ENCODE measurements at places on chromosomes 5 and 9. TPM values are rescaled to one million over a fixed set of nuclear protein-coding genes. Genes with fewer than 3 reads are reported as not detected.
A peak's percentile ranks its signal among the peaks of the same experiment; 100 is the strongest.

NR2F1-AS1 gene
- total RNA-seq, result 5.3 TPM

PSD2 gene
- not detected for total RNA-seq

FGF1 gene
- not detected for total RNA-seq

SLC23A1 gene
- 0.66 TPM for total RNA-seq

GALNT12 gene
- 53.1 TPM for total RNA-seq

FIBCD1 gene
- 0.78 TPM for total RNA-seq

ANKRD31 gene
- 0.78 TPM for total RNA-seq

- H3K4me1 ChIP-seq, result peaks cover 82% of the 10 kb centered on the region
- peak overlapping the region; percentile 82 for H3K27ac ChIP-seq
- no peak overlapping the region for H3K4me3 ChIP-seq
- H3K36me3 ChIP-seq, result no peaks in the 10 kb centered on the region
Measured at GRCh38 chr9:89622933-89623861, 18.4 kb downstream of the GADD45G start.

DNA sequence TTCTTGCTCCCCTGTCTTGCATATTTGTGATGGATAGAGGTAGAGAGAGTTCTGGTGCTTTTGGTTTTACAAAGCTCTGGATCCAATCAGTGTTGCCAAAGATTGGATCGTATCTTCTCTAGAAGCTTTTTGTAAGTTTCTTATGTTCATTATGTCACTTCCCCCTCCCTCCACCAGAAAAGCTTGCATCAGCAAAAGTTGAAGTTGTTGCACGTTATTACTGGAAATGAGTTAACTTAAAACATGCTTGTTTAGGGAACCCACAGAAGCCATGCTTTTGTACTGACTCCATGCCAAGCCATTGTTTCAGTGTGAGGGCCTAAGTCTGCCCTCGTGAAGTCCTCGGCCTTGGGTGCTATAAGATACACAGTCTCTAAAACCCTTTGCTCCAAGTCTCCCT lies 186.5 kb downstream of the ERCC6L2 start:
- H3K27me3 ChIP-seq, result no peaks in the 10 kb centered on the region
- no peak overlapping the region for H3K4me3 ChIP-seq
- no peaks in the 10 kb centered on the region for H3K4me1 ChIP-seq
- no peaks in the 10 kb centered on the region for H3K36me3 ChIP-seq
- no peak for DNase-seq

- H3K4me3 ChIP-seq, result no peak overlapping the region
- no peaks in the 10 kb centered on the region for H3K27me3 ChIP-seq
- peak; percentile 17 for DNase-seq
- H3K4me1 ChIP-seq, result peaks cover 47% of the 10 kb centered on the region
Measured at GRCh38 chr5:61732369-61732768, 400.3 kb downstream of the ZSWIM6 start.

GRCh38 chr5:373710-374602 lies 52.4 kb downstream of the AHRR start:
- H3K4me3 ChIP-seq, result no peak overlapping the region
- no peaks in the 10 kb centered on the region for H3K36me3 ChIP-seq
- DNase-seq, result no peak
- H3K4me1 ChIP-seq, result peaks cover 13% of the 10 kb centered on the region

DNA sequence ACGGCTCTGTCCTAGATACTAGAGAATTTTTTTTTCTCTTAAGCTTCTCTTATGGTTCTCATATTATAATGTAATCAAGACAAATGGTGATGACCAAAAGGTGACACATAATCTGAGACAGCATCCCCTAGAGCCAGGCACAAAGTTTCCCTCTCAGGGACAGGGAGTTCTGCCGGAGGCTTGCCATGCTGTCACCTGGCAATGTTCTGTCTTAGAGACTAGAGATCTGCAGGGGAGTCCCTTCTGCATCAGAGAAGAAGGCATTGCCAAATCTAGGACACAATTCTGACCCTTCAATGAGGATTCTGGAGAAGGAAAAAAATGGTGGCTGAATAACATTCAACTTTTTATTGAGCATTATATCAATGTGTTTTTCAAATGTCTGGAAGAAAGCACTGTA lies 261.2 kb upstream of the TRPC7 start:
- H3K36me3 ChIP-seq, result no peaks in the 10 kb centered on the region
- no peaks in the 10 kb centered on the region for H3K27me3 ChIP-seq
- no peak overlapping the region for H3K4me3 ChIP-seq

GRCh38 chr5:117065161-117065560 lies 490.5 kb upstream of the SEMA6A start:
- DNase-seq, result no peak
- H3K36me3 ChIP-seq, result no peaks in the 10 kb centered on the region
- H3K4me1 ChIP-seq, result no peaks in the 10 kb centered on the region
- H3K27ac ChIP-seq, result no peak overlapping the region
- no peak overlapping the region for H3K4me3 ChIP-seq

DNA sequence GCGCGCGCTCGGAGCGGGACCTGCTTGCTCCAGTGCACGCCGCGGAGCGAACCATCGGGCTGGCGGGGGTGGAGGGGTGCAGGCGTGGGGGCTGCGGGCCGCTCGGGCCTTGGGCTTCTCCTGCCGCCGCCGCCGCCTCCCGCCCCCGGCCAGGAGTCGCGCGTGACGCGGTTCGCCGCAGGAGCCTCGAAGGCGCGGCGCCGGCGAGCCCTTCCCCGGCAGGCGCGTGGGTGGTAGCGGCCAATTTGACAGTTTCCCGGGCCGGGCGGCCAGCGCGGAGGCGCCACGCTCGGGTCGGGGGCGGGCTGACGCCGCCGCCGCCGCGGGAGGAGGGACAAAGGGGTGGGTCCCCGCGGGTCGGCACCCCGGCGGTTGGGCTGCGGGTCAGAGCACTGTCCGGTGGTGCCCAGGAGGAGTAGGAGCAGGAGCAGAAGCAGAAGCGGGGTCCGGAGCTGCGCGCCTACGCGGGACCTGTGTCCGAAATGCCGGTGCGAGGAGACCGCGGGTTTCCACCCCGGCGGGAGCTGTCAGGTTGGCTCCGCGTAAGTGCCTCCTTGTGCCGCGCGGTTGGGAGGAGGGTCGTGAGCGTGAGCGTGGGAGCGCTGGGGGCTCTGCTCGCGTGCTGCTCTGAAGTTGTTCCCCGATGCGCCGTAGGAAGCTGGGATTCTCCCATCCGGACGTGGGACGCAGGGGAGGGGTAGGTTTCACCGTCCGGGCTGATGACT lies at the start of gene TJP2:
Gene TJP2 (plus strand): TSS at position 387 of the 725 bp plus-strand sequence. CDS start 96 bp downstream, at position 483.
- peak; percentile 65 for DNase-seq
- no peaks in the 10 kb centered on the region for H3K36me3 ChIP-seq
- H3K4me3 ChIP-seq, result peak within 1 kb of the TSS; percentile 10

GRCh38 chr5:11851416-11851815 lies 52.8 kb downstream of the CTNND2 start:
- H3K4me3 ChIP-seq, result no peak overlapping the region
- H3K36me3 ChIP-seq, result no peaks in the 10 kb centered on the region

GRCh38 chr5:37283214-37283820 lies 34.1 kb upstream of the CPLANE1 start:
- no peak for DNase-seq
- no peaks in the 10 kb centered on the region for H3K4me1 ChIP-seq
- no peaks in the 10 kb centered on the region for H3K36me3 ChIP-seq

DNA sequence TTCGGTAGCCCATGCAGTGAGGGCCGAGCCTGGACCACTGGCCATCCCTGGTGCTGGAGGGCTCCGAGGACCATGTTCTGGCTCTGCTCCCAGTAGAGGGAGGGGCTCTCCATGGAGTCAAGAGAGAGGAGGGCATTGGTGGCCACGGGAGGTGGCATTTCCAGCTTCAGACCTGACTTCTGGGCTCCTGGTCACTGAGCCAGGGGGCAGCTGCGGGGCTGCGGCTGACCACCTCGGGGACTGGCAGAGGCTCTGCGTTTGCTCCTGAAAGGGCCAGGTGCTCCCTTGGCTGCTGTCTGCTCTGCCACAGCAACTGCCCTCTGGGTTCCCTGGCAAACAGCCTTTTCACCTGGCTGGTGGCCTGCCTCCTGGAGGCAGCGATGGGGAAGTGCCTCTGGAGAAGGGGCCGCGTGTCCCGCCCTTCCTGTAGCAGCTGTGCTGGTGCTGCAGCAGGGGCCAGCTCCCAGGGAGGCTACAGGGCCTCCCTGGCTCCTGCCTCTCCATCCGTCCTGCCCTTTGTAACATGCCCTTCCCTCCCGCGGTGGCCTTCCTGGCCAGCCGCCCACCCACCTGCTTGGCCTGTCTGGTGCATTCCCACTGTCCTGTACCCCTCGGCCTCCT lies 144.6 kb downstream of the CACNA1B start:
- DNase-seq, result peak; percentile 48
- no peaks in the 10 kb centered on the region for H3K36me3 ChIP-seq
- H3K27ac ChIP-seq, result no peak overlapping the region
- peaks cover 8% of the 10 kb centered on the region for H3K27me3 ChIP-seq
- H3K4me1 ChIP-seq, result peaks cover 14% of the 10 kb centered on the region

GRCh38 chr5:171226096-171226754 lies 82.8 kb upstream of the TLX3 start:
- no peaks in the 10 kb centered on the region for H3K36me3 ChIP-seq
- H3K4me1 ChIP-seq, result no peaks in the 10 kb centered on the region
- H3K4me3 ChIP-seq, result no peak overlapping the region
- DNase-seq, result no peak
- H3K27me3 ChIP-seq, result no peaks in the 10 kb centered on the region

- no peak for DNase-seq
- H3K4me1 ChIP-seq, result no peaks in the 10 kb centered on the region
- no peaks in the 10 kb centered on the region for H3K27me3 ChIP-seq
- no peaks in the 10 kb centered on the region for H3K36me3 ChIP-seq
- no peak overlapping the region for H3K4me3 ChIP-seq
Measured at GRCh38 chr5:142671266-142671665, 14.6 kb downstream of the FGF1 start.

GRCh38 chr5:93384995-93385394 lies 196.0 kb downstream of the NR2F1-AS1 start:
- no peaks in the 10 kb centered on the region for H3K36me3 ChIP-seq
- DNase-seq, result no peak
- H3K27ac ChIP-seq, result no peak overlapping the region
- no peak overlapping the region for H3K4me3 ChIP-seq

DNA sequence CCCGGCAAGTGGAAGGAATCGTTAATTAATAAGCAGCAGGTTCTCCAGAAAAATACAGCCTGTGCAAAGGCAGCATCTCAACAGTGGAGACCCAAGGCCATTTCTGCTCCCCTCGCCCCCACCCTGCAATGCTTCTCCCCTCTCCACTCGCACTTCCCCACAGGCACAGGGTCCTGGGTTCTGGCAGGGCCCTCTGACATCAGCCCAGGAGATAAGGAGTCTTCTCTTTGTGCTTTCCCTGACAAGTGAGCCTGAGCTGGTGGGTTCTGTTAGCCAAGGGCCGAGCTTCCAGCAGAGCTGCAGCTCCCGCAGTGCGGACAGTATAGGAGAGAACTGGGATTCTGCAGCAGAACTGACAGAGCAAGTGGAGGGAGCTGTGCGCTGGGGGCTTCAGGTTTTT lies 257.5 kb downstream of the NSG2 start:
- no peaks in the 10 kb centered on the region for H3K4me1 ChIP-seq
- no peak for DNase-seq
- H3K4me3 ChIP-seq, result no peak overlapping the region
- no peak overlapping the region for H3K27ac ChIP-seq

GRCh38 chr5:9207817-9208418 lies 338.0 kb downstream of the SEMA5A start:
- no peak overlapping the region for H3K27ac ChIP-seq
- H3K4me3 ChIP-seq, result no peak overlapping the region
- no peaks in the 10 kb centered on the region for H3K4me1 ChIP-seq
- H3K36me3 ChIP-seq, result no peaks in the 10 kb centered on the region

- no peak for DNase-seq
- peaks cover 12% of the 10 kb centered on the region for H3K4me1 ChIP-seq
- H3K27ac ChIP-seq, result no peak overlapping the region
- H3K27me3 ChIP-seq, result peaks cover 7% of the 10 kb centered on the region
Measured at GRCh38 chr5:136031711-136032110, 2.9 kb downstream of the TGFBI start.

- no peaks in the 10 kb centered on the region for H3K4me1 ChIP-seq
- no peak overlapping the region for H3K27ac ChIP-seq
- H3K27me3 ChIP-seq, result no peaks in the 10 kb centered on the region
- no peak for DNase-seq
Measured at GRCh38 chr5:171580502-171581265, 161.2 kb downstream of the FGF18 start.
